ENCODE measurements at places on chromosomes 5 and 9.

GRCh38 chr5:40616781-40617180, 62.9 kb upstream of the PTGER4 start:
- H3K4me1 ChIP-seq, result peaks cover 22% of the 10 kb centered on the region
- peaks cover 4% of the 10 kb centered on the region for H3K36me3 ChIP-seq
- no peak overlapping the region for H3K4me3 ChIP-seq
- no peak overlapping the region for H3K27ac ChIP-seq

DNA sequence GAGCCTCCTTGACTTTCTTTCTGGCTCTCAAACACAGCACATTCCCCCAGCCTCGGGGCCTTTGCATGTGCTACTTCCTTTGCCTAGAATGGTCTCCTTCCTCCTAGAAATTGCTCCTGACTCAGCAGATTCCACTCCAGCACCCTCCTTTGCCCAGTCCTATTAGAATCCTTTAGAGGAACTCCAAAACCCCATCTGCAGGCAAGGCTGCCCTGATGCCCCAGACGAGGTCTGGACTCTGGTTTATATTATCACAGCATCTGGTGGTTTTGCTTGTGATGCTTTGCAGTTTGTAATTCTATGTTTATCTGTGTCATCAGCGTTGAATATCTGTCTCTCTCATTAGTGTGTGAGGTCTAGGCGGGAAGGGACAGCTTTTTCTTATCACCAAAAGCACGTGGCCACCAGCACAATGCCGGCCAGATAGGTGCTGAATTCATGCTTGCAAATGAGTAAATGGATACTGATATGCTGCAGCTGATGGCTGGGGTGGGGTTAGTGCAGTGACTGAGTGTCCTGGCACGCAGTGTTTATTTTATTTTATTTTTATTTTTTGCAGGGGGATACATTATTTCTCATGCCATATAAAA, 30.0 kb upstream of the ANKH start:
- no peak overlapping the region for H3K4me3 ChIP-seq
- H3K27me3 ChIP-seq, result peaks cover 3% of the 10 kb centered on the region

DNA sequence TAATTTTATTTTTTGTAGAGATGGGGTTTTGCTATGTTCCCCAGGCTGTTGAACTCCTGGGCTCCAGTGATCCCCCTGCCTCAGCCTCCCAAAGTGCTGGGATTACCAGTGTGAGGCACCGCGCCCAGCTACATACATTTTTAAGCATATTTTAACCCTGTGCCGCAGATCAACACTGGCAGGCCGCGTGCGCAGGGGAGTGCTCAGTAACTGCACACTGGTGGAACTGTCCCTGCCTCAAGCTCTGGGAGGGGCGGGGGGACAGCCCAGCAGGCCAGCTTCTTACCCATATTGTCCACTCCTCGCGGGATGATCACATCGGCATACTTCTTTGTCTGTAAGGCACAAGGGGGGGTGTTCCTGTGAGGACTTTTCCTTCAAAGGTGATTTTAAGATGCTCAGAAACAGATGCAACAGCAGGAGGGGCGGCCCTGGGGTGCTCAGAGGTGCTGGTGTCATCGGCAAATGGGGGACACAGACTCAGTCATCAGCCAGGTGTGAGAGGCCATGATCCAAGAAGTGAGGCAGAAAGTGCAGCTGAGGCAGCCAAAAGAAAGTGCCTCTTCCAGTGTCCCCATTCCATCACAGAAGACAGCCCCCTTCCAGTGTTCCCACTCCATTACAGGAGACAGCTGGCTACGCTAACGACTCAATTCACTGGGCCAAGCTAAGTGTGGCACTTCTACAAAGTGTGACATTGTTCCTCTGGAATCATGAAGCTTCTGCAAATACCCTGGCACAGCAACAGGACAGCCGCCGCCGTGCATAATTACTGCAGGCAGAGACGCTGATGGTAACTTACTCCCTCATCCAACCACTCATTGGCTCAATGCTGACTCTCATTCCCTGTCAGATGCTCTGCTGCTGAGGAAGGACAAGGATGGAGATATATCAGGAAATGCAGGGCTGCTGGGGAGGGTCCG, 5.2 kb downstream of the UCK1 start:
- peaks cover 37% of the 10 kb centered on the region for H3K36me3 ChIP-seq
- peaks cover 15% of the 10 kb centered on the region for H3K4me1 ChIP-seq
- H3K27me3 ChIP-seq, result no peaks in the 10 kb centered on the region
- H3K27ac ChIP-seq, result no peak overlapping the region
- H3K4me3 ChIP-seq, result no peak overlapping the region

- H3K4me3 ChIP-seq, result no peak overlapping the region
- DNase-seq, result no peak
- H3K27me3 ChIP-seq, result peaks cover 38% of the 10 kb centered on the region
- H3K36me3 ChIP-seq, result peaks cover 2% of the 10 kb centered on the region
Measured at GRCh38 chr5:181200816-181201215, 4.2 kb downstream of the TRIM7 start.

DNA sequence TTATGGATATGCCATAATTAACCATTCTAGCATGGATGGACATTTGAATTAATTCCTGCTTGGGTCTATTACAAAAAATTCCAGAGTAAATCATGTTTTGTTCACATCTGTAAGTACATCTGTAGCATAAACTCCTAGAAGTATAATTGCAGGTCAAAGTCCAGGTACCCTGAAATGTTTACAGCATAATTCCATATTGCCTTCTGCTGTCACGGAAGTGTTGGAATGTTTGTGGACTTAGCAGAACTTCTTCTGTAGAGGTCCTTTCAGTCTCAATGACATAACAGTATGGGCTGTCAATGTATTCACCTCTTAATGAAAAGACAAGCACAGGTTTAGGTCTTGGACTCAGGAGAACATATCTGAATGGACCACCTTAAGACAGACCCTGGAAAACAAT, 1.8 kb downstream of the FAM240B start:
- no peak overlapping the region for H3K27ac ChIP-seq
- no peak for DNase-seq
- H3K36me3 ChIP-seq, result no peaks in the 10 kb centered on the region
- H3K4me3 ChIP-seq, result no peak overlapping the region
- H3K27me3 ChIP-seq, result peaks cover 2% of the 10 kb centered on the region
